ENCODE measurements at places on chromosomes 7 and 10. TPM values are rescaled to one million over a fixed set of nuclear protein-coding genes. Genes with fewer than 3 reads are reported as not detected.

Gene TUBB8
- total RNA-seq, result not detected

Gene HOXA7
- 28.8 TPM for total RNA-seq

Gene MBL2
- not detected for total RNA-seq

Gene LRRC4
- 0.46 TPM for total RNA-seq

Gene DLX6
- total RNA-seq, result not detected

Gene FKBP6
- not detected for total RNA-seq

Gene CHN2
- total RNA-seq, result 3.6 TPM

Gene SPOCK2
- total RNA-seq, result 48.8 TPM

Gene AKR1C8
- total RNA-seq, result 0.21 TPM

Gene EPHB4
- total RNA-seq, result 138 TPM

Gene SYT15B
- total RNA-seq, result 0.21 TPM

Gene PRPS1L1
- not detected for total RNA-seq

Gene PHKG1
- not detected for total RNA-seq

Gene IDI2
- not detected for total RNA-seq

Gene PTF1A
- not detected for total RNA-seq

DNA sequence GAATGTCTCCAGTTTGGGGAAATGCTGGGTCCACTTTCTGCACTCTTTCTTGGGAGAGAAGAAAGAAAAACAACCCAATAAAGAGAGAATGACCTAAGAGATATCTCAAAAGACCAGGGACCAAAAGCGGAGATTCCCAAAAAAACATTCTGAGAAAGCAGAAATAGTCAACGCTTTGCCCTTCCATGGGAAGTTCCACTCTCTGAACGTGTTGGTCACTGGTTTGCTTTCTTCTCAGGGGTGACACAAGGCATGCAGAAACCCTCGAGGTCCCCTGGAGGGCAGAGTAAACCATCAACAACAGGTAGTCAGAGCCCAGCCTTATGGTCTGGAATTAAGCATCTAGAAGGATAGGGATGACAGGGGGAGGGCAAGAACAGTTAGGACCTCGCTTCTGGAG, 26.2 kb upstream of the AOAH start:
- DNase-seq, result no peak

DNA sequence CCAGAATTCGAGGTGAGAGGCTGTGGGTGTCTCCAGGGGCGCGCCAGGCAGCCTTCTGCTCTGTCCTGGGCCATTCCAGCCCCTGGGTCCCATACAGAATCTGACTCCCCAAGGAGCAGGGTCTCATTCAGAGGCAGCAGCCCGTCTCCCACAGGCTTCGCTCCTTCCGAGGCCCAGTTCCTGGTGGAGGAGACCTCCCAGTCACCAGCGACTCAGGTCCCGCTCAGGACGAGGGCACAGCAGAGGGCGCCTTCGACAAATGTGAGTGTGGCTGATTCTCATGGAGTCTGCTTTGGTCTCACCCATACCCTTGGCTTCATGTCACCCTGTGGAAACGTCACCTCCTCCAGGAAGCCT, 81.8 kb upstream of the GPR26 start:
- DNase-seq, result no peak

DNA sequence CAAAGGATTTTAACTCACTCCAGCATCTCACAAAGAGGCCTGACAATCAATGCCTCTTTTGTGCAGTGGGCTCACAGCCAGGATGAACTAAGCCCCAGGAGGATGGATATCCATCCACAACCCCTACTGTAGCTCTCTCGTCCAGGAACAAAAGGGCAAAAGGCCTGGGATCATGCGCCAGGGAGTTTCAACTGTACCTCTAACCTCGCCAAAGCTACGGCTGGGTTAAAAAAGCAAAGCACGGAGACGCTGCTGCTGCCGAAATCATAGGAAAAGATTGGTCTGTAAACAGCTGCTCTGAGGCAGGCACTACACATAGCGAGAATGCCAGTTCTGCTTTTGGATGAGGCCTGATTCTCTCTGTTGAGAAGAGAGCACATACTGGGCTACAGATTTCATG, 32.1 kb downstream of the VSTM4 start:
- DNase-seq, result no peak

- no peak for DNase-seq
Observed at GRCh38 chr7:132697003-132697402, 120.7 kb upstream of the PLXNA4 start.

GRCh38 chr7:50196719-50197118, 103.7 kb upstream of the ZPBP start:
- no peak for DNase-seq

DNA sequence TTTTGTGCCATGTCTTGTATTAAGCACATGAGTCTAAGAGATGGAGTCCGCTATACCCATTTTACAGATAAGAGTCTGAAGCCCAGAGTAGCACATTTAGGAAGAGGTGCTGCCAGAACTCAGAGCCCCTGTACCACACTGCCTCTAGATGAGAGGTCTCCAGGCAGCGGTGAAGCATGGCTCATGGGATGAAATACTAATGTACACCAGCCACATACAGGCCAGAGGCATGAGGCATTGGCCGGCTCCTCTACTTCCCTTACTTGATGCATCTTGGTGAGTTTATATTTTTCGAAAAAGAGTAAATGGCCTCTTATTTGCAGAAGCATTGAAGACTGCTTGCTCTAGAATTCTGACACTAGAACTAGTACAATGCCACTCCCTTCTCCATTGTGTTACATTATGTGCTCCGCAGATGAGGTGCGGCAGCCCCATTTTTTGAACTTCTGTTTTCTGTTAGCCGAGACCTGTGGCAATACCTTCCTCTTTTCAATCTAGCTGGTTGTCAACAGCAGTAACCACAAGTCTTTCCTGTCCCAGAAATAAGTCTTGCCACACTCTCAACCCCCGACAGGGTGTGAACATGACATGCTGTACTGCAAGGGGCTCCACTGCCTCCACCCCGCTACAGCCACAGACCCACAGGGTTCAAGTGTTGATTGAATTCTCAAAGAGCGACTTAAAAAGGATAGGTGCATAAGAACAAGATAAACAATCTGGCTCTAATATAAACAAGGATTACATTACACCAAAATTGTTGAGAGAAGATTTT, 145.3 kb downstream of the CELF2 start:
- DNase-seq, result no peak

- no peak for DNase-seq
Observed at GRCh38 chr10:124916098-124916584, 25.8 kb upstream of the ZRANB1 start.

DNA sequence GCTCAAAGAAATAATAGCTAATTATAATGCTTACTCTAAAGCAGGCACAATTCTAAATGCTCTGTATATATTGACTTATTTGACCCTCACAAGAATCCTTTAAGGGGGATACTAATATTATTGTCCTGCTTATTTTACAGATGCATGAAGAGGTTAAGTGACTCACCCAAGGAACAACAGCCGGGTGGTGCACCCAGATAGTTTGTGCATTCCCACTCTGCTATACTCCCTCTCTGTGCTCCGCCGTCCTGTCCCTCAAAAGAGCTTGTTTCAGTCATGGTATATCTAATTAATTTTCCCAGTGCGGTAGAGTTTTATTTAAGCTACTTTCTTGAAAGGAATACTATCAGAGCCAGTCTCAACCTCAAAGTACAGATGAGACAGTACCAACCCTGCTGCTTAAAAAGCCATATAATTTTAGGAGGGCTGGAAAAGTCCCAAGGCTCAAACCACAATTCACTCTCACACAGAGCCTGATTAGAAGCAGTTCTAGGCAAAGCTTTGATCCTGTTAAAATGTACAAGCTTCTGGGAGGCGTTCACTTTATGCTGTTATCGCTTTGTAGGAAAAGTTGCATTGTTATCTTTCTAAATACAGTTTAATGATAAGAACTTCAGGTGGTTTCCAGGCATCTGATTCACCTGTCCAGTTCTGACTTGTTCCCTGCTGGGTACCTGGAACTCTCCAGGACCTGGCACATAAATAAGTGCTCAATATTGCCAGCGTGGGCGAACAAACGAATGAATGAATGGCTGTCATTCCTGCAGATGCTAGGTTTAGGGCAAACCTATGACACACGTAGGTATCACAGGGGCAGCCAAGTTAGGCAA, 261.5 kb upstream of the KLF14 start:
- no peak for DNase-seq

GRCh38 chr7:98222533-98223195, 11.4 kb downstream of the BHLHA15 start:
- DNase-seq, result no peak

GRCh38 chr7:25775999-25776743, 375.8 kb upstream of the NFE2L3 start:
- DNase-seq, result no peak

- no peak for DNase-seq
Observed at GRCh38 chr10:120473593-120473992, 16.6 kb downstream of the PLPP4 start.

- no peak for DNase-seq
Observed at GRCh38 chr10:103157246-103157645, 35.8 kb downstream of the NT5C2 start.

GRCh38 chr10:90847436-90847835, 10.4 kb downstream of the HTR7 start:
- no peak for DNase-seq

DNA sequence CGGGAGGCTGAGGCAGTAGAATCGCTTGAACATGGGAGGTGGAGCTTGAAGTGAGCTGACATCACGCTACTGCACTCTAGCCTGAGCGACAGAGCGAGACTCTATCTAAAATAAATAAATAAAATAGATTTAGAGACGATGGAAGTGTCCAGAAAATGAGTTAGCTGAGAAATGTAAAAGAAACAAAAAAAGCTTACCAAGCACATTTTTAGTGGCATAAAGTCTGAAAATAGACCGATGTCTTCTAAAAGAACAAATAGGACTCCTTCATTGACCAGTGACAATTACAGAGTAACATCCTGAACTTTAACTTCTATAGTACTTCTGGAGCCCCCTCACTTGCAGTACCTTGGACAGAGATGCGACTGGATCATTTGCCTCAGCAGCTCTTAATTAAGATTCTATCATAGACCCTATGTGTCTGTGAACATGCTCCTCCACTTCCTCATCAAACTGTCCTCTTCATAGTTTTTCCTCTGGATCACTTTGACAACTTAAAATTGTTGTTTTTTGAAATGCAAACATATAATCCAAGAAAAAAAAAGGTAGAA, 25.2 kb upstream of the SRPK2 start:
- no peak for DNase-seq

DNA sequence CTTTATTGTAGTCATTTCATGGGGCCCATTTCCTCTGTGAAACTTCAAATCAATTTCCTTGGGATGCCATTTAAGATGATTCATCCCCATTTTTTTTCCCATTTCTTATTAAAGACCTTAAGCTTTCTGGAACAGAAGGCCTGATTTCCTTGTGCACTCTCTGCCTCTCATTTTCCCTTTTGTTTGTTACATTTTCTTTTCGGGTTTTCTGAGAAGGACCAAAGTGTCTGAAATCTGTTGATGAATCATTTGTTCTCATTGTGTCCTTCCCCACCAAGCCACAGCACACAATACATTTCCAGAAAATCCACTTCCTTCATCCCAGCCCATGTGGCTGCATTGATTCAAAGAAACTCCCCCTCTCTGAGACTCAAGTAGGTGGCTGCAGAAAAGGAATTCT, 372.4 kb downstream of the SFMBT2 start:
- DNase-seq, result no peak

DNA sequence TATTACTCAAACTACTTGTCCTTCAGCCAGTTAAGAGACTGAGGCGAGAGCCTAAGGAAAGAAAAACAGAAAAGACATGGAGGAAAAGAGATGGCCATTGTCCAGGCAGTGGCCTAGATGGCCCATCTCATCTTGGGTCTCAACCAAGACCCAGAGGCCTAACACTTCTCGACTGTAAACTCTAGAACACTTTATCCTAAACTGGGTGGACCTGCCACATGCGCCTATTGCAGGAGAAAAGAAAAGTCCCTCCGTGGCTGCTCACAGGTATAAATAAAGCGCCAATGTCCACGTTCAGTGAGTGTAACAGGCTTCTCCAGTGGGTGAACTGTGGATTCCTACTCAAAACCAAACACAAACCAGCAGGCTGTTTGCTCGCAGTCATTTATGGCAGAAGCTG, 92.7 kb upstream of the DDC start:
- no peak for DNase-seq

GRCh38 chr10:76719006-76719405, 918.6 kb downstream of the KCNMA1 start:
- DNase-seq, result no peak

DNA sequence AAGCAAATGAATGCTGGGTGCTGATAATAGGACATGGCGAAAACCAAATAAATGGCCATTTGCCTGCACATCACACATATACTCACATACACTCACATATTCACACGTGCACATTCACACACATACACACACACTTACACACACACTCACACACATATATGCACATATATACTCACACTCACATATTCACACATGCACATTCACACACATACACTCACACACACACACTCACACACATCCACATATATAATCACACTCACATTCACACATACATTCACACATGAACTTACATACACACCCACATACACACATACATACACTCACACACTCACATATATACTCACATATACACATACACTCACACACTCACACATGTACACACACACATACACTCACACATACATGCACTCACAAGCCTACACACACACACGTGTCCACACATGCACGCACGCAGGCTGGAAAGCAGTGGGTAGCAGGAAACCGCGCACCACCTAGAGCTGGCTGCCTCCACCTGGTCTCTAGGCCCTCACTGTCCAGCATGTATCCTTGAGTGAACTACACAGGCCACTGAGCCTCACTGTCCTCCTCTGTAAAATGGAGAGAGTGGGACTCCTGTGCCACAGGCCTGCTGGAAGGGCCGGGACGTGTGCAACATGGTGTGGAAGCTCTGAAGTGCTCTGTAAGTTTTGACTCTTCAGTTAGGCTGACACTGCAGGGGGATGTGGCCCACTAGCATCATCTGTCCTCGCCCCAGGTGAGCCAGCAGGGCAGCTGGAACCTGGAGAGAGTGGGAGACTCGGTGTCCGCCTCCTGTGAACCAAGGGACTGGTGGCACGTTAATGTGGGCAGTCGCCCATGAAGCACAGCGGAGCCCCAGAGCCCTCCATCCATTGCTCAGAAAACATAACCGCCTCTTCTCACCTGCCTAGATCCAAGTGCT, 14.9 kb downstream of the TMEM72 start:
- DNase-seq, result no peak

- no peak for DNase-seq
Observed at GRCh38 chr7:87627634-87627994, 584 bp upstream of the RUNDC3B start.

- DNase-seq, result no peak
Observed at GRCh38 chr10:70315815-70316214, 32.0 kb upstream of the NPFFR1 start.

- DNase-seq, result no peak
Observed at GRCh38 chr10:91605968-91606367, 26.9 kb downstream of the PPP1R3C start.

DNA sequence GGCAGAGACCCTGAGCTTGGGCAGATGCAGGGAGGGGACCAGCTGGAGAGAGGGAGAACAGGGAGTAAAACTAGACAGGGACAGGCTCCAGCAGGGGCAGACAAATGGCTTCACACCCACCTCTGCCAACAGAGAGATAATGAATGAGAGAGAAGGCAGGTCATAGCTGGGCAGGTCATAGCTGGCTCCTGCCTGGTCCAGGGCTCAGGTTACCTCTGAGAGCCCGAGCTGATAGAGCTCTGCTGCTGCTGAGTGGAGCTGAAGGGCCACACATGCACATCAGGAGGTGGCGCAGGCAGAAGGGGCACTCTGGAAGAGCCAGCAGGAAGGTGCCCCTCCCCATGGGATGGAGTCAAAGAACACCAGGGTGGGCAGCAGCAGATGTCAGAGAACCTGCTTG, 154.2 kb downstream of the GFRA1 start:
- no peak for DNase-seq

Measured in kidney epithelial cell (primary cell).